HFF-Myc (cell line): ENCODE measurements at places on chromosomes 11 and 22.
A peak's percentile ranks its signal among the peaks of the same experiment; 100 is the strongest.

DNA sequence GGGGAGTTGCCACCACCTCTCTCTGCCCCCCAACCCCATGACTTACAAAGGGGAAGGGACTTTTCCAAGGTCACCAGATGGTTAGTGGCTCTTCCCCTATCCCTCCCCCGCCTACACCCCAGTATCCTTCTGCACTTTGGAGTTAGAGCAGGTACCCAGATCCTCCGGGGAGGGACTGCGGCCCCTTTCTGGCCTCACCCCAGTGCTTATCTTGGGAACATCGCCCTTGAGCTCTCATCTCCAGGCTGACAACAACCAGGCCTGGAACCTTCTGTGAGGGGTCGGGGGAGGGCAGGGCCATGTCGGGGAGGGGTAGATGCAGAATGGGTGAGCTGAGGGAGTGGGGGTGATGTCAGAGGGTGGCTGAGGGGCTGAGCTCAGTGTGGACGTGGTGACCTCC lies 7.5 kb upstream of the NAALADL1 start:
- DNase-seq = no peak

DNA sequence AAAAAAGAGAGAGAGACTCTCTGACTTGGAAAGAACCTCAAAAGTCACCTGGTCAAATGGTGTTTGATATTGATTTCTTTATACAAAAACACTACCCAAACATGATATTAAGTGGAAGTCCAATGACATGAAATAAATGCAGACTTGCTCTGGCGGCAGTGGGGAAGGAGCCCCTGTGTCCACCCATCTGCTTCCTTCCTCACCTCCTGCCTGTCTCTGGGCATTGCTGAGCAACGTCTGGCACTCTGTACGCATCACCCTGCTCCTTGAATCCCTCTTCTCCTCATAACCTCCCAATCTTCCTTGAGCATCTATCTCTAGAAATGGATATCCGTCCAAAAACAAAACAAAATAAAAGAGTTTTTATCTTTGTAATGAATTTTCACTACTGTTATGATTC lies 39.9 kb upstream of the GRAMD1B start:
- no peak for DNase-seq

- peak; percentile 57 for DNase-seq
Measured at GRCh38 chr11:18588297-18589252, at the start of gene UEVLD. UEVLD (minus strand) TSS chr11:18588734; CDS start chr11:18588654, 80 bp downstream.

GRCh38 chr11:89201138-89201537 lies 23.5 kb downstream of the TYR start:
- DNase-seq = no peak

GRCh38 chr11:94727819-94728218 lies 40.3 kb upstream of the AMOTL1 start:
- no peak for DNase-seq

GRCh38 chr11:9001736-9002135 lies 2.1 kb downstream of the NRIP3 start:
- no peak for DNase-seq

- DNase-seq = no peak
Measured at GRCh38 chr11:46632502-46632901, 15.1 kb downstream of the ATG13 start.

GRCh38 chr22:36136475-36136874 lies 24.1 kb downstream of the APOL3 start:
- no peak for DNase-seq

GRCh38 chr11:114160894-114161293 lies 101.4 kb downstream of the ZBTB16 start:
- no peak for DNase-seq

DNA sequence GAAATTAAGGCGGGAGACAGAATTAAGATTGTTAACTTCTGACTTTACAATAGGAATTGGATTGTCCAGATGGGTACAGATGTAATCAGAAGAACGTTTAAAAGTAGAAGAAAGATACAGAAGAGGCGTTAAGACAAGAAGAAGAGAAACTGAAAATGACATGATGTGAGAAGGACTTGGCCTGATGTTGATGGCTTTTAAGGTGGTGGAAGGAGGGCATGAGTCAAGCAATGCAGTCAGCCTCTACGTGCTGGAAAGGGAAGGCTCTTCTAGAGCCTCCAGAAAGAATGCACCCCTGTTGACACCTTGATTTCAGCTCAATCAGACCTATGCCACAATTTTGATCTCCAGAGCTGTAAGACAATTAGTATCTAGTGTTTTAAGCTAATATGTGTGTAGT lies 466.9 kb upstream of the LRRC4C start:
- no peak for DNase-seq

GRCh38 chr11:131511794-131512193 lies 141.4 kb downstream of the NTM start:
- no peak for DNase-seq

DNA sequence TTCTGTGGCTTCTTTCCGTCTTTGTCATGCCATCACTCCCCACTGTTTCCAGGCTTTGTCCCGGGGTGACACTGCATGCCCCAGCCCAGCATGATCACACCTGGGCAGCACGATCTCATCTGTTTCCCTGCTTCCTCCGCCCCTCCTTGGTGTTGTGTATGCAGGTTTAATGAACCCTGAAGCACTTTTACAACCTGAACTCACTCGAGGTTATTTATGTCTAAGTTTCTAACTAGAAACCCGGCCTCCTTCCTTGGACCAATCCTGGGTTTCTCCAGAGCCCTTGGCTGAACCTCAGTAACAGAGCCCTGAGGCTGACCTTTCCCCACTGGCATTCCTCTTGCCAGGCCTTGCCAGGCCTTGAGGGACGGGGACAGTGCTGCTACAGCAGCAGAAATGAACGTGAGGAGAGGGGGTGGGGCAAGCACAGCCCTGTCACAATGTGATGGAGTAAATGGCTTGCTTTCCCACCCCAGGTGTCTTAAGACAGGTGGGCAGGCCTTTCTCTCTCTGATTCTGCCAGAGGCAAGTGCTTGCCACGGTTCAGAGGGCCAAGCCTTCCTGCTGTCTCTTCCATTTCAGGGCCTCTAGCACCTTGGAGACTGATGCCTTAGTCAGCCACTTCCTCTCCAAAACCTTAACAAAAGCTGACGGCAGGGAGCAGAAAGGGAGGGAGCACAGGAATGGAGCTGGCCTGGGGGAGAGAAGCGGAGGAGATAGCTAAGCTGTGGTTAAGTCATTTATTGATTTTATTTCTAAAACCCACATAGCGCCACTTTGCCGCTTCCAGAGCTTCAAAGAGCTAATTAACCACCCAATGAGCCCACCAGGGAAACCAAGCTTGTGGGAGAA lies 3.1 kb upstream of the PYGM start:
- no peak for DNase-seq

DNA sequence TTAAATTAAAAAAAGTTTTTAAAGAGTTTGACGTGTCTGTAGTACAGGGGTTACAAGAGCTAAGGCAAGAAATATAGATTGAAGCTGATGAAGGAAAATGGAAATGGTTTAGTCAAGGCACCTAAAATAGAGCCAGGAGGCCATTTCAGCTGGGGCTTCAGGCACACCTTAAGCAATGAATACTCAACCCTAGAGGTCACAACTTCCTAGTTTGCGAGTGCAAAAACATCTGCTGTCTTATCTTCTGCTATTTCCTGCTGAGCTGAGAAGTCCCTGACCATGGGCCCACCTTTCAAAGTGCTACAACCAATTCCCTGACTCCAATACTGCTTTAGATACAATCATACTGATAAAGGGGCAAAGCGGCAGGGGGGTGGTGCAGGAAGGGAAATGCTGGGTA lies 87.4 kb downstream of the DLG2 start:
- no peak for DNase-seq

GRCh38 chr11:132862137-132862536 lies 670.2 kb downstream of the OPCML start:
- peak; percentile 2 for DNase-seq

GRCh38 chr22:46023558-46023981 lies 46.6 kb upstream of the WNT7B start:
- peak; percentile 81 for DNase-seq

- DNase-seq = no peak
Measured at GRCh38 chr11:131664816-131665215, 294.4 kb downstream of the NTM start.

DNA sequence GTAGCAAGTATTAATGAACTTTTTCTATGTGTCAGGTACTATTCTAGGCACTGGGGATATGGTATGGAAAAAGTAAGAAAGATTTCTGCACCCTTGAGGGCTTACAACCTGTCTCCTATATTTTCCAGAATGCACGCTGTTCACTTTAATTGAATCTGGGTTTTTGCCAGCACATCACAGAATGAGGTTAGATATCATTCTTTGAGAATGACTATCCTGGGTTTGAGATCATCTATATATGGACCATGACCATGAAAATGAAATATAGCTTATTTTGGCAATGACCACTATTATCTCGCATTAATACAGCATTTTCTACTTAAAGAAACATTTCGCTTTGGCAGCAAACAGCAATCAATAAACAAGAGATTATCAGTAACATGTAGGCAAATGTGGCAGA lies 46.9 kb downstream of the C11orf71 start:
- no peak for DNase-seq

DNA sequence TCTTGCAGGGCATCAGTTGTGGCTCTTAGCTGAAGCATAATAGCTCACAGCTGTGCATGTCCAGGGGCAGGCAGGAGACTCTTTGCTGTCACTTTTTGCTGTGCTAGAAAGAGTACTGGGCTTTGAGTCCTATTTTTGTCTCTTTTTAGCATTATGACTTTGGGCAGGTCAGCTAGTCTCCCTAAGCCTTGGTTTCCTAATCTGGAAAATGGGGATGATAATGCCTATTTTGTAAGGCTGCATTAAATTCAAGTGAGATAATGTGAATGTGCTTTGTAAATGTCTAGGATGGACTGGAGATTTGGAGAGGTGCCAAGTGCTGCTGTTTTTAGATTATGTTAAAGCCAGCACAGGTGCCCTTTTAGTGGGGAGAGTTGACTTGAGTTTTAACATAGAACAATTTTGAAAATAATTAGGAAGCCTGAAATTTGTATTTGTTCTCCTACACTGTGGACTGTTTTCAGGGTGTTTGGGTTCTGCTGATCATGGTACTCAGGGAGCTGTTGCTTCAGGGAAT lies 19.1 kb downstream of the CABIN1 start:
- DNase-seq = no peak

GRCh38 chr11:61711498-61711897 lies 31.3 kb downstream of the DAGLA start:
- no peak for DNase-seq

DNA sequence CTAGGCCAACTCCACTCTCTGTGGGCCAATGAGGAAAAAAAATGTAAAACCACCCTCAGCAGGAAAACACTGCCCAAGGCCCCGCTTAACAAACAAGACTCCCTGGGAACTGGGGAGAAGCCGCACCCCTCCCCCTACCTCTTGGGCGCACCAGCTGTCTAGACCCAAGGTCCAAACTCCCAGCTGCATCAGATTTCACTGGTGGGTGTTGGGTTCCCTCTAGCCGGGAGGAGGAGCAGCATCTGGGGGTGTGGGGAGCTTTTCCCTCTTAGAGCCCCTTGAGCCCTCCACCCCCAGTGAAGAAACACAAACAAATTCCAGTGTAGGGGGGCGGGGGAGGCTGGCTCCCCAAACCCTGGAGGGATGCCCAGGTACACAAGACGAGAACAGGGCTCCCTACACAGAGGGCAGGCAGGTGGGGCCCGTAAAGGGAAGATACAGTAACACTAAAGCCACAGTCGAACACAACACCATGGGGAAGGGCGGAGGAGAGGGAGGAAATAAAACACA lies 64.9 kb downstream of the NECTIN1 start:
- no peak for DNase-seq

DNA sequence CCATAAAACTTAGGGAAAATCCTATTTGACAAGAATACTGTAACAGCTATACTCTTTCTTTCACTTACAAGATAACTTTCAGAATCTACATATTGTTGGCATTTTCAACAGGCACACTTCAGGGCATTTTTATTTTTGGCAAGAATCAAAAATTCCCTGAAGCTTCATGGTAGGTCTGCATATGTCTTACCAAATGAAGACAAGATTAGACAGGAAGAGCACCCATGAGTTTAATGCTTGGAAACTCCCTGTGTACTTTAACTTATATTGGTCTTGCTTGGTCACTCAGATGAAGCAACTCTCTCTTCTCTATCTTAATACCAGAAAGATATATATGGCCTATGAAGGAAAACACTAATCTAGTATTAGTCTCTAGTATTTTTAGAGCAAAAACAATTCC lies 137.7 kb downstream of the ATG16L2 start:
- DNase-seq = no peak

DNA sequence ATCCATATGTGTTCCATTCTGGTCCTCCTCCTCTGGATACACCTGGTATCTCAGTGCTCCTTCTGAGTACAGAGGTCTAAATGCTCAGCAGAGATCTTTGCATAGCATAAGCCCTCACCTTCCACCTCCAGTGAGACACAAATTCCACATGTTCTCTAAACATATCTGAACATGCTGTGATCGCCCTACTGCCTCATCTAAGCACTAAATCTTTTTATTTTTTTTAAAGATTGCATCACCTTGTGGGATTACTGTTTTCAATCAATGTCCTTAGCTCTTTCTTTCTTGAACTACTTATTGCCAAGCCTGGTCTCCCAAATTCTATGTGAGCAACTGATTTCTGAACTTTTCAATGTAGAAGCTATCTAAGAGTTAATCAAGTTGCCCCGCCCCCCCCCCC lies 113.4 kb downstream of the TRPC6 start:
- DNase-seq = no peak

- no peak for DNase-seq
Measured at GRCh38 chr11:15793043-15793996, 563.0 kb downstream of the SOX6 start.

- no peak for DNase-seq
Measured at GRCh38 chr22:20229916-20230775, 38.0 kb downstream of the RTN4R start.

DNA sequence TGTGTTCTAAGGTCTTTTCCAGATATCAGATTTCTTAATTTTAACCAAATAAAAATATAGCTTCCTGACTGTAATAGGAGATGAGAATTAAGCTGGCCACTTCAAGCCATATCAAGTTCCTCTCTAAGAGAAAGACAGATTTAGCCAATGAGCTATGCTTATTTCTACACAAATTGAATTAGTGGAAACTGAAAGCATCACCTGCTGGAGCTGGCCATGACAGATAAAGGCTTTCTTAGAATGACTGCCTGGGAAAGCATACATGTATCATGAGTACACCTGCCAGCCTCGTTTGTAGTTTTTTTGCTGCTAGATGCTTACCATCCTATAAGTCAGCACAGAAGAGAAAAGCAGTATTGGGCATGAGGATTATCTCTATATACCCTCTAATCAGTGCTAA lies 53.5 kb upstream of the DBX1 start:
- no peak for DNase-seq

DNA sequence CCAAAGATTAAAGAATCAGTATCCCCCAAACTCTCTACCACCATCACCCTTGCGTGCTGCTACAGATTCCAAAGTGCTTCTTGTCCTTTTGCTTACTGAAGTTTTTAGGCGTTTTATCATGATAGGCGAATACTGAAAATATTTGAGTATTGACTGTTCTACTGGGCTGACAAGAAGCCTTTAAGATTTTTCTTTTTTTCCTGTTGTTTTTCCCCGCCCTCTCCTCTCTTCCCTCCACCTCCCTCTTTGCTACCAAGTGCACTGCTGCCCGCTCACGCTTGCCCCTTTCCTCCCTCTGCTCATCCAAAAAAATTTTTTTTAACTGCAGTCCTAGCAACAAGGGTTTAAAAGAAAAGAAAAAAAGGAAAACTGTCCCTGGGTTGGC lies 679 bp downstream of the SPCS2 start:
- no peak for DNase-seq
